IMR-90 (cell line): ENCODE measurements at places on chromosomes 7 and 10.

GRCh38 chr10:25758511-25758910, 175.5 kb upstream of the MYO3A start:
- no peak for DNase-seq

- DNase-seq: peak; percentile 90
These were observed 220.0 kb downstream of the ARHGAP21 start for GRCh38 chr10:24503461-24504320.

DNA sequence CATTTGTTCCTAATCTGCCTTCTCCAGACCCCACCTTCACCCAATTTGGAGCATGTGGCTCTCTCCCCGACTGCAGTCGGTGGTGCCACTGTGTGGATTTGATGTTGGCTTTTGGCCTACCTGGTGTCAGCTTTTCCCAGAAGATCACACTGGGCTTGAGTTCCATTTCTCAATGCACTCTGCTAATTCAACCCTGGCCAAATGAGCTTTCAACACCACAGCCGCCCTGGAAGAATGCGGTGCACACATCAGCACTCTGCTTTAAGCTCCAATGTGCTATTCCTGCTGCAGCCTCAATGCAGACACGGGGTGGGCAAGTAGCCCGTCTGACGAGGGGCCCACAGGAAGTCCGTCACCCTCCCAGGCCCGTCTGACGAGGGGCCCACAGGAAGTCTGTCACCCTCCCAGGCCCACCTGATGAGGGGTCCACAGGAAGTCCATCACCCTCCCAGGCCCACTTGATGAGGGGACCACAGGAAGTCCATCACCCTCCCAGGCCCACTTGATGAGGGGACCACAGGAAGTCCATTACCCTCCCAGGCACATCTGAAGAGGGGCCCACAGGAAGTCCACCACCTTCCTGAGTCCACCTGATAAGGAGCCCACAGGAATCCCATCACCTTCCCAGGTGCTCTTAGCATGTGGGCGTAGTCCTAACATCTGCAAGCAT, 64.4 kb downstream of the ASB13 start:
- DNase-seq: no peak

DNA sequence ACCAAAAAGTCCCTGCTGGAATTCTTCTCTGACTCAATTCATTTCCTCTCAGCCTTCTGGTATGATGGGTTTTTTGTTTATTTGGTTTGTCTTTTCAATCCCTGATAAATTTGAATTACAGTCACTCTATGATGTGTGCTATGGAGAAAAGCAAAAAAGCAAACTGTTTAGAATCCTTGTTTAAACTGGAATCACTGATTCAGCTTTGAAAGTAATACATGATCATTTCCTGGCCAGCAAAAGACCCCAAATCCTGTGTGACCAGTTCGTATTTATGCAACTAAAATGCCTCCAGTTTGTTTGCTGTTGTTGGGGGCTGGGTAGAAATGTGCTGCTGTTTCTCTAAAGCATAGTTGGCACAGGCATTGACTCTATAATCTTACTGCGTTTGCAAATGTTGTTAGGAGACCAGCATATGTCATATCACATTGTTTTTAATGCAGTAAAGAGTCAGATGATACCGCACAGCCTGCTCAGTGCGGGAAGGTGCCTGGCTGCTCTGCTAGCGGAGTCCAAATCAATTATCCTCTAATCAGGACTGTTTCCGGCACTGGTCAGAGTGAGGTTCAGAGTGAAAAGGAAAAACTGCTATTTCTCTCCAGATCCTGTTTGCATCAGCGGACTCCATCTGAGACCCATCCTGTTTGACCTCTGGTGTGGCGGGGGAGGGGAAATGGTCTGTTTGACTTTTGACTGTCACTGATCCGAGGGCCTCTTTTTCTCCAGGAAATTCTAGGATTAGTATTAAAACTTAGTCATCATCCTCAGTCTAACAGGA, 40.6 kb upstream of the ADD3 start:
- DNase-seq: peak; percentile 88

- no peak for DNase-seq
These were observed 90.3 kb downstream of the JMJD1C start for GRCh38 chr10:63375458-63375857.

DNA sequence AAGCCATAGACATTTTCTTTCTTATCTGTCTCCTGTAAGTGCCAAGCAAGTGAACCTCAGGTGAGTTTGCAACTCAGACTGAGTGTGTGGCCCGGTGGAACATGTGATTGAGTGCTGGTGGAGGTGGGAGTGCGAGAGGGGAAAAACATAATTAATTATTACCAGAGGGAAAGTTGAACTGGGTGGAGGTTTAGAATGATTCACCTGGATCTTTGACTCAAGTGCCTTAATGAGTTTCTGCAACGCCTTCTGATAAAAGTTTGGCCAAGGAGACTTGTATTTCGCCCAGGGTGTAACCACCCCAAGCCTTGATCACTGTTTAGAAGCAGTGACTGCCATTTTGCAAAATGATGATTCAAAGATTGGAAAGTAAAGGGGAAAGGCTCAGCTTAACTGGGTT, 513.9 kb downstream of the GATA3 start:
- no peak for DNase-seq

DNA sequence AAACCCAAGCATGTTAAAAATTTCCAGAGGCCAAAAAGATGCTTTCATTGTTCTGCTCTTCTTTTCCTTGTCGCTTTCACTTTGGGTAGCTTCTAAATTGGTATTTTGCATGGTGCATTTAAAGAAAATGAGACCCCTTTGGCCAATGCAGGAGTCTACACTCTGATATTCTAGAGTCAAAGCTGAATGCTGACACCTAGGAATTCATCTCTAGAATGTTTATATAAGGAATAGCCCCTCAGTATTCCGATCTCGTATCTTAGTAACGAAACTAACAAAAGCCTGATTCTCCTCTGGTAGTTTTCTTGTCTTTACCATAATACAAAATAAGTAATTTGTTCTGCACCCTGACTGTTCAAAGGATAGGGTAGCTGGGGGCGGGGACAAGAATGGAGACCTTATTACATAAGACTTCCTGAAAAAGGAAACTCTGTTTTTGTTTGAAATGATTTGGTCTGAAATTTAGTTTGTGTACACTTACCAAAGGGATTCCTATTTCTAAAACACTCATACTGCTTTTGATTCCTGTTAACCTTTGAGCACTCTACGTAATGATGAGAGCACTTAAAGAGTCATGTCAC, 17.1 kb downstream of the IKZF1 start:
- no peak for DNase-seq

DNA sequence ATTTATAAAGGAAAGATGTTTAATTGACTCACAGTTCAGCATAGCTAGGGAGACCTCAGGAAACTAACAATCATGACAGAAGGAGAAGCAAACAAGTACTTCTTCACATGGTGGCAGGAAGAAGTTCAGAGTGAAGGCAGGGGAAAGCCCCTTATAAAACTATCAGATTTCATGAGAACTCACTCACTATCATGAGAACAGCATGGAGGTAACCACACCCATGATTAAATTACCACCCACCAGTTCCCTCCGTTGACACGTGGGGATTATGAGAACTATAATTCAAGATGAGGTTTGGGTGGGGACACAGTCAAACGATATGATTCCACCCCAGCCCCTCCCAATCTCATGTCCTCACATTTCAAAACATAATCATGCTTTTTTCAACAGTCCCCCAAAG, 124.2 kb upstream of the PCGF5 start:
- no peak for DNase-seq

GRCh38 chr7:47088329-47089067, 493.4 kb downstream of the TNS3 start:
- peak; percentile 67 for DNase-seq

DNA sequence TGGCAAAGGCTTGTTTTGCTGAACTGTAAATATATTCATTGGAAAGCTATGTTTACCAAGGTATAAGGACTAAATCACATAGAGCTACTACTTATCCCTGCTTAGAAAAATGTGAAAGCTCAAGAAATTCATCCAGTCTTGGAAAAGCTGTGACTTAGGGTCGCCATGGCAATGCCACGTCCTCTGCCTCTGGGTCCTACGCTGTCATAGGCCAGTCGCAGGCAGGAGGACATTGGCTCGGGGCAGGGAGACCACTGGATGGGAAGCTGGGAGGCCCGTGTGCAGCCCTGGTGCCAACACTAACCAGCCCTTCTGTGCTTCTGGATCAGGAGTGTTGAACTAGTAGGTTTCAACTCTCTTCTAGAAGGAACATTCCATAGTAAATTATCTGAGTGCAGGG, 67.3 kb upstream of the PDZD8 start:
- no peak for DNase-seq

GRCh38 chr7:105656922-105657521, 75.7 kb upstream of the EFCAB10 start:
- no peak for DNase-seq

GRCh38 chr7:32275216-32276009, 205.2 kb upstream of the PDE1C start:
- DNase-seq: no peak

- DNase-seq: no peak
These were observed 83.7 kb downstream of the DIP2C start for GRCh38 chr10:605632-606325.

DNA sequence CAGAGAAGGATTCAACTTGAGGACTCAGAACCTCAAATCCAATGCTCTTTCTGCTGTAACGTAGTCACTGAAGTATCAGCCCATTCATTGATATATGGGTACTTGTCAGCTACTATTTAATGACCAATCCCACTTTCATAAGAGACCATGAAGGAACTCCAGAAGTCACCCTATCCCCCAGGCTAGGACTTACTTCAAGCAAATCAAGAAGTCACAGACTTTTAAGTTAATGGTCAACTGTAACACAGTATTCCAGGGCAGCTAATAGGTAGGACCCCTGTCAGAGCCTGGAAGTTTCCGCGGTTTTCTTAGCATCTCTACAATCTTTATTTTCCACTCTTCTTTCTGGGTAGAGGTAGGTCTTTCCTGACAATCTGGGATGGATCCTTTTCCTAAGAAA, 269.9 kb downstream of the POU6F2 start:
- no peak for DNase-seq
